SK-N-SH (cell line): ENCODE measurements at places on chromosomes 13 and 19.
A peak's percentile ranks its signal among the peaks of the same experiment; 100 is the strongest.

- H3K4me1 ChIP-seq, result peaks cover 23% of the 10 kb centered on the region
- H3K27me3 ChIP-seq, result no peaks in the 10 kb centered on the region
- DNase-seq, result no peak
These were observed 57.6 kb downstream of the COL4A1 start for GRCh38 chr13:110249326-110249725.

DNA sequence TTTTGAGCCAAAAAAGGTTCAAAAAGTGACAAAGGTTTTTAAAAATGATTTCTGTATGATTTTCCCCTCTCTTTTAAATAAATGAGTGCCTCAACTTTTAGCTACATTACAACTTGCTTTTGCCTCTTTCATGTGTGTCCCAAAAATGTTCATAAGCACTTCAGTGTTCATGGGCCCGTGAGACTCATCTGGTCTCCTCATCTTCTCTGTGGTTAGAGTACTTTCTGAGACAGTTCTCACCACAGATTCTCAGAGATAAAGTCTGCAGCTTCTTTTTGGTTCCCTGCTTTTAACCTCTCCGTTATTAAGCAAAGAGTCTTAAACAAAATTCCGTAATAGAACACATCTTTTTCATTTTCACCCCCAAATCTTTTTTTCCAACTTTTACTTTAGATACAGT lies 156.9 kb downstream of the DLEU7 start:
- H3K27me3 ChIP-seq, result no peaks in the 10 kb centered on the region
- H3K27ac ChIP-seq, result no peak overlapping the region
- no peak for DNase-seq
- H3K4me3 ChIP-seq, result no peak overlapping the region
- H3K4me1 ChIP-seq, result peaks cover 12% of the 10 kb centered on the region
- H3K36me3 ChIP-seq, result no peaks in the 10 kb centered on the region

- no peaks in the 10 kb centered on the region for H3K36me3 ChIP-seq
- H3K4me1 ChIP-seq, result no peaks in the 10 kb centered on the region
- no peak overlapping the region for H3K27ac ChIP-seq
- H3K27me3 ChIP-seq, result peaks cover 32% of the 10 kb centered on the region
- DNase-seq, result no peak
These were observed 72.5 kb upstream of the MRI1 start for GRCh38 chr19:13691569-13692435.

GRCh38 chr19:5144545-5145179 lies 175.7 kb downstream of the KDM4B start:
- no peaks in the 10 kb centered on the region for H3K36me3 ChIP-seq
- H3K27me3 ChIP-seq, result no peaks in the 10 kb centered on the region
- DNase-seq, result no peak
- H3K27ac ChIP-seq, result no peak overlapping the region
- H3K4me1 ChIP-seq, result no peaks in the 10 kb centered on the region

- H3K4me3 ChIP-seq, result no peak overlapping the region
- peaks cover 34% of the 10 kb centered on the region for H3K4me1 ChIP-seq
- H3K36me3 ChIP-seq, result no peaks in the 10 kb centered on the region
- DNase-seq, result no peak
- no peaks in the 10 kb centered on the region for H3K27me3 ChIP-seq
These were observed 2.9 kb downstream of the HIF3A start for GRCh38 chr19:46299695-46300094.

- no peaks in the 10 kb centered on the region for H3K36me3 ChIP-seq
- DNase-seq, result no peak
- H3K27me3 ChIP-seq, result no peaks in the 10 kb centered on the region
These were observed 278.6 kb upstream of the TSHZ3 start for GRCh38 chr19:31627620-31628365.

GRCh38 chr19:54201172-54201701 lies 579 bp downstream of the RPS9 start:
- peaks cover 46% of the 10 kb centered on the region for H3K36me3 ChIP-seq
- no peak for DNase-seq
- H3K4me1 ChIP-seq, result peaks cover 36% of the 10 kb centered on the region
- H3K27me3 ChIP-seq, result no peaks in the 10 kb centered on the region
- H3K4me3 ChIP-seq, result peak overlapping the region; percentile 86

DNA sequence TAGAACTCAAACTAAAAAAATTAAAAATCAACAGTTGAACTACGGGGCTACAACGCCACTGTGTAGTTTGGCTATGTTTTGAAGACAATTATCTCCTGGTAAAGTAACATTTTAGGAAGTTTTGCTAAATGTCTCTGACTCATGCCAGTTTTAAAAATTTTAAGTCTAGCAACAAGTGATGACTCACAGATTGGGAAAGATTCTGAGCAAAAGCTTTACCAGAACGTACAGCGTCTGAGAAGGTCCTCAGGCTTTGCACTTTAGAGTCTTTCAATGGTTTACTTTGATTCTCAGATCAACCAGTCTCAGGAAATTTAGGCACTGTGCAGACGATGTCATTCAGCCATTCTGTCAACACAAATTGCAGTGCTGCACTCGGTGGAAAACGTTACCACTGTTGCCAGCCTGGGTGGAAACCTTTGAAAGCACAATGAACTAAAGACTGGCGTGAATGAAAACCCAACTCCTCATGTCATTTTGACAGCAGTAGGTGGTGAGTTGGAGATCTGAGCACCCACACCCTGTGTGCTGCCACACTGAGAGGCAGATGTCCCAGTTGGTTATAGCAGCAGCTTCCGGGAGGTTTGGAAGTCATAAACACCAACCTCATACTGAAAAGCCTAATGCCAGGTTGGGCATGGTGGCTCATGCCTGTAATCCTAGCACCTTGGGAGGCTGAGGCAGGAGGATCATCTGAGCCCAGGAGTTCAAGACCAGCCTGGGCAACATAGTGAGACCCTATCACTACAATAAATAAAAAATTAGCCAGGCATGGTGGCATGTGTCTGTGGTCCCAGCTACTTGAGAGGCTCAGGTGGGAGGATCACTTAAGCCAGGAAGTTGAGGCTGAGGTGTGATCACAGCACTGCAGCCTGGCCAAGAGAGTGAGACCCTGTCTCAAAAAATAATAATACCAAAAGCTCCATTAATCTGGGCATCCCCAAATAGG lies 6.3 kb upstream of the WTIP start:
- H3K27ac ChIP-seq, result peak overlapping the region; percentile 78
- H3K4me3 ChIP-seq, result no peak overlapping the region
- H3K27me3 ChIP-seq, result no peaks in the 10 kb centered on the region
- no peak for DNase-seq
- peaks cover 18% of the 10 kb centered on the region; the same call in 1 of the 2 replicates for H3K36me3 ChIP-seq

GRCh38 chr13:84455143-84455905 lies 573.0 kb upstream of the SLITRK1 start:
- peak; percentile 1 for DNase-seq
- no peak overlapping the region for H3K27ac ChIP-seq
- H3K27me3 ChIP-seq, result no peaks in the 10 kb centered on the region

DNA sequence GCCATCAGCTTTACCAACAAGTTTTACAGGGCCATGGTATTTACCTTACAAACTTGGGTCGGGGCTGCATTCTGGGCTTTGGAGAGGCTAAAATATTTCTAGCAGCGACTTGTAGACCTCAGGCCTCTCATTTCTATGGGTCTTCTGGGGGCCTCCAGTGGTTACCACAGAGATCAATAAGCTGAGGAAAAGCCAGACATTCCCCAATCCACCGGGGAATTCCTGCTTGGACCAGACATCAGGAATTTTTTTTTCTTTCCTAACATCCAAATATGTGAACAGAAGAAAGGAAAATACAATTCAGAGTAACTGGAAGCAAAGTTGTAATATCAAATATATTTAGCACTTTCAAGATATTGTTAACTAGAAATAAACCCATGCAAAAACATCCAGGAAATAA lies 1.5 kb downstream of the DZIP1 start:
- peaks cover 21% of the 10 kb centered on the region for H3K4me1 ChIP-seq
- peaks cover 29% of the 10 kb centered on the region for H3K36me3 ChIP-seq
- H3K27ac ChIP-seq, result no peak overlapping the region; the same call in 1 of the 2 replicates
- H3K27me3 ChIP-seq, result no peaks in the 10 kb centered on the region

GRCh38 chr13:87355451-87355850 lies 315.7 kb upstream of the SLITRK5 start:
- no peaks in the 10 kb centered on the region for H3K4me1 ChIP-seq
- DNase-seq, result no peak
- H3K36me3 ChIP-seq, result no peaks in the 10 kb centered on the region

DNA sequence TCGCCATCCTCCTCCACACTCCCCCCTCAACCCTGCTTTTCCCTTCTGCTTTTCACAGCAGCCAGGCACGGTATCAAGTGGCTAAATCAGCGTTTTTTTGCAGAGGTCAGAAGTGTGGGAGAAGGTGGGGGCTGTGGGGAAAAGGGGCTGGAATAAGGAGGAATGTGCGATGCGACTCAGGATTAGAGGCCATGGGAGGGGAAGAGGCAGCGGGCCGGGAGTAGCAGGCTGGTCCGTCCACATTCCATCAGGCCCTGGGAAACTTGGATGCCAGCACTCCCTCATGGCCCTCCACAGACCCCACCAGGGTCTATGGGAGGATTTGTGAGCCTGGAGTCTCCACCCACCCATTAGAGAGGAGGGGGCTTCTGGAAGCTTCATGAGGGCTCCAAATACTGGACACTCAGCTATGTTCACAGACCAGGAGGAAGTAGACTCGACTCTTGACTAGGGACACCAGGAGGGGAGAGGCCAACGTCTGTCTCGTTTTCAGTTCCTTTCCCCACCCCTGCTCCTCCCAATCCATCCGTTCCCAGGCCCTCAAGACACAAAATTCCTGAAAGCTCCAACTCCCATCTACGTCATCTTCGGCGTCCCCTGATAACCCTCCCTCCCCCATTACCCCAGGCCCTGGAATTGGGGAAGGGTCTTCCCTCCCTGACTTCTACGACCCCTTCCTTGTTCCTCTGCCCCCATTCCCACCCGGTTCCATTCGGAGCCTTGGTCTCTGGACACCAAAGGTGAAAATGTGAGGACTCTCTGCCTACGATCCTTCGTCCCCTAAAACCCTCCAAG lies 3.3 kb upstream of the KCNC3 start:
- no peaks in the 10 kb centered on the region for H3K36me3 ChIP-seq
- H3K4me1 ChIP-seq, result peaks cover 7% of the 10 kb centered on the region; the same call in 1 of the 2 replicates
- DNase-seq, result no peak
- H3K27me3 ChIP-seq, result peaks cover 5% of the 10 kb centered on the region; the same call in 1 of the 2 replicates
- no peak overlapping the region; the same call in 1 of the 2 replicates for H3K27ac ChIP-seq

DNA sequence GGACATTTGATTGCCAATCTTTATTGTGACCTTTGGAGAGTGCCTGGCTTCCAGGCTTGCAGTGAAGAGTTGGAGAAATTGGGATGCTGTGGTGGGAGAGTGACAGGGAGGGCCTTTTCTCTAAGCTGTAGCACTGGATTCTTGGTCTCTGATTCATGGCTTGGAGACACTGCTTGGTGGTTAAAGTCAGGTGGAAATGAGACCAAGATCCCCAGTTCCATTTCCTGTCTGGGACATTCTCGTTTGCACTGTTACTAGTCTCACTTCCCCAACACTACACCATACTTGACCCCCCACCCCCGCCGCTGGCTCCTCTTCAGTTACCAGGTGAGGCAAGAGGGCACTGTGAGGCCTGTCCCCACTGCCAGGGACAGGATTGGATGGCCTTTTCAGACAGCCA lies 2.9 kb downstream of the SUPT5H start:
- no peak overlapping the region for H3K27ac ChIP-seq
- H3K4me1 ChIP-seq, result peaks cover 12% of the 10 kb centered on the region
- H3K27me3 ChIP-seq, result no peaks in the 10 kb centered on the region
- H3K36me3 ChIP-seq, result peaks cover 26% of the 10 kb centered on the region
- no peak overlapping the region for H3K4me3 ChIP-seq

DNA sequence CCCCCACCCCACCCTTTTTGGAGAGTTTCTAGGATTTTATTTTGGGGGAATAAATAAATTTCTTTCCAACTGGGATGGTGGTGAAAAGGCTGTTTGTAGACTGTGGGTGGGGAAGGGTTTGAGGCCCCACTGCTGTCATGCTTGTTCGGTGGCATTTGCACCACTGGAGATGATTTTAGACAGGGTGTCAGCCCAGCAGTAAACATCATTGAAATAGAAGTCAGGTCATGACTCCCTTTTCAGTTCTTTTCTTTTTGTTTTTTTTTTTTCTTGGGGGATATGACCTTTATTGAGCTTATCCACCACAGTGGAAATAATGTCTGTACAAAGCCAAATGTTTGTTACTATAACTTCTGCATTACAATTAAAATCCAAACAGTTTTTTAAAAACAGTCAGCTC lies 14.1 kb downstream of the UBAC2 start:
- DNase-seq, result no peak
- no peaks in the 10 kb centered on the region for H3K27me3 ChIP-seq
- H3K4me3 ChIP-seq, result no peak overlapping the region
- no peak overlapping the region for H3K27ac ChIP-seq
- no peaks in the 10 kb centered on the region for H3K4me1 ChIP-seq
- peaks cover 3% of the 10 kb centered on the region for H3K36me3 ChIP-seq

GRCh38 chr13:33997574-33997973 lies 179.6 kb downstream of the RFC3 start:
- H3K4me3 ChIP-seq, result no peak overlapping the region
- DNase-seq, result no peak
- H3K27ac ChIP-seq, result no peak overlapping the region
- no peaks in the 10 kb centered on the region for H3K36me3 ChIP-seq
- H3K27me3 ChIP-seq, result no peaks in the 10 kb centered on the region

- no peaks in the 10 kb centered on the region for H3K27me3 ChIP-seq
- no peaks in the 10 kb centered on the region for H3K4me1 ChIP-seq
- H3K27ac ChIP-seq, result no peak overlapping the region
- H3K36me3 ChIP-seq, result peaks cover 63% of the 10 kb centered on the region; the same call in 1 of the 2 replicates
These were observed 14.0 kb downstream of the GRAMD1A start for GRCh38 chr19:35013820-35014754.
